ENCODE measurements at places on chromosomes 16 and 17. TPM values are rescaled to one million over a fixed set of nuclear protein-coding genes. Genes with fewer than 3 reads are reported as not detected.

The LGALS9B gene
- not detected for total RNA-seq

The CCL4L2 gene
- not detected for total RNA-seq

The KRTAP9-2 gene
- total RNA-seq, result not detected

The CMTR2 gene
- 15.0 TPM for total RNA-seq

The IGF2BP1 gene
- total RNA-seq, result 10.3 TPM

The ZPBP2 gene
- not detected for total RNA-seq

The DNAAF1 gene
- not detected for total RNA-seq

The NRN1L gene
- total RNA-seq, result 0.30 TPM

Data from bronchus fibroblast of lung (primary cell).